ENCODE measurements at places on chromosomes 5 and 9.

DNA sequence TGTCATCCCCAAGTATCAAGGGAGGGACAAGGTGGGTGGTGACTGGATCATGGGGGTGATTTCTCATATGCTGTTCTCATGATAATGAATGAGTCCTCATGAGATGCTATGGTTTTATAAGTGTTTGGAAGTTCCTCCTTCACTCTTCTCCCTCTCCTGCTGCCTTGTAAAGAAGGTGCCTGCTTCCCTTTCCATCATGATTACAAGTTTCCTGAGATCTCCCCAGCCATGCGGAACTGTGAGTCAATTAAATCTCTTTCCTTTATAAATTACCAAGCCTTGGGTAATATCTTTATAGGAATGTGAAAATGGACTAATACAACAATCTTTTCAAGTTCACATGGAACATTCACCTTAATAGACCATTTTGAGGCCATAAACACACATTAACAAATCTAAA is 21.5 kb upstream of the DOCK2 start:
- DNase-seq, result no peak

DNA sequence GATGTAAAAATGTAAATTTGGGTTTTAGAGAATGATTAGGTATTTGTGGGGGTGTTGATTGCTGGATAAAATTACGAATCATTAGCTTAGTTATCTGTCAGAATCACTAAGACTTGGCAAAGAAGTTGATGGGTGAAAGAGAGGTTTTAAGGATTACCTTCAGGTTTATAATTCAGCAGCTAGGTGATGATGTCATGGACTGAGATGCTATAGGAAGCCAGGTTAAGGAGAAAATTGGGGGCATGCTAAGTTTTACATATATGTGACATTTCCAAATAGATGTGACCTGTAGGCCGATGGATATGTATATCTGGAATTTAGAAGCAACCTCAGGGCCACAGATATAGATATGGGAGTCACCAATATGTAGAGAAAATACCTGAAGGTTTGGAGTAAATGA is 228.0 kb downstream of the FER start:
- no peak for DNase-seq

DNA sequence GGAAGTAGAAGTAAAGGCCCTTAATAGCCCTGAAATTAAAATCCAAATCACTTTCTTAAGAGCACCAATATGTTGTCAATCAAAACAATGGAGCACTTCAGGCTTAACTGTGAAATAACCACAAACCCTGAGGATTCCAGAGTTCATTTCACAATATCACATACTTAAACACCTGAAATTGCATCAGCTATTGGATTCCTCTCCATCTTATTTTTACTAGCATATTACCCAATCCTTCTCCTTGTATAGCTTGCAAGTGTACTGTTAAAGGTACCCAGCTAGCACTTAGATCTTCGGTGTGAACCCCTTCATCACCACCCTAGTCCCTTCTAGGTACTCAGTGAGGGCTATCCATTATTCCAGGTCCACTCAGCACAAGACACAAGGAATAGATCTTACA is 287.3 kb downstream of the EFNA5 start:
- no peak for DNase-seq

- no peak for DNase-seq
Measured at GRCh38 chr5:151156507-151157420, 815 bp downstream of the ANXA6 start.

DNA sequence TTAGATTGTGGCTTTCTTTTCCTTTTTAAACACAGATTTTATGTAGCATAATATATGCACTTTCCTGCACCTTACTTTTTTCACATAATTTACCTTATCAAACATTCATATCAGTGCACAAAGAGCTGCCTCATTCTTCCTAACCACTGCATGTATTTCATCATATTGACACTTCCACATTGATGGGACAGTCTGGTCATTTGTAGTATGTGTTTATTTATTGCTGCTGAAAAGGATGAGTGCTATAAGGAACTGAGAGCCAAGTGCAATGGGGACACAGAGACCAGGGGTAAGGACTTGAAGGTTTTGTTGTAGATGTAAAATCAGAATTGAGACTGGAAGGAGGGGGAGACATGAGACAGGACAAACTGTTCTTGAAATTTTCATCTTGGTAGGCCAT is 193.8 kb downstream of the SMARCA2 start:
- DNase-seq, result no peak

GRCh38 chr9:114546851-114547250 is 40.7 kb upstream of the ATP6V1G1 start:
- no peak for DNase-seq

GRCh38 chr5:154816891-154817492 is 33.4 kb downstream of the FAXDC2 start:
- DNase-seq, result no peak

DNA sequence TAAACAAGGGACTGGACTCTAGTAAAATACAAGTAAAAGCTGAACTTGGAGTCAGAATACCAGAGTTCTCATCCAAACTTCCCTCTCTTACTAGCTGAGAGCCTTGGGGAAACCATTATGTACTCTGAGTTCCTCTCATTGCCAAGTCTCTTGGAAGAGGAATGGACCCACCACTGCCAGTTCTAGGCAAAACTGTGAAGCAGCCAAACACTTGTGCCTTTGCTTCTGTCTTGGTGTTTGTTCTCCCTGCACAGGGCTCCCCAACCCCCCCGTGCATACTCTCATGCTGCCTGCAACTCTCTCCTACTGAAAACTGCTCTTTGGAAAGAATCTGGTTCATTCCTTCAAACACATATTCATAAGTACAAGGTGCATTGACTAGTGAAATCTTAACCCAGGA is 102.6 kb downstream of the PDZD2 start:
- DNase-seq, result no peak

GRCh38 chr9:121455527-121456239 is 44.0 kb downstream of the GGTA1 start:
- DNase-seq, result peak; percentile 1

DNA sequence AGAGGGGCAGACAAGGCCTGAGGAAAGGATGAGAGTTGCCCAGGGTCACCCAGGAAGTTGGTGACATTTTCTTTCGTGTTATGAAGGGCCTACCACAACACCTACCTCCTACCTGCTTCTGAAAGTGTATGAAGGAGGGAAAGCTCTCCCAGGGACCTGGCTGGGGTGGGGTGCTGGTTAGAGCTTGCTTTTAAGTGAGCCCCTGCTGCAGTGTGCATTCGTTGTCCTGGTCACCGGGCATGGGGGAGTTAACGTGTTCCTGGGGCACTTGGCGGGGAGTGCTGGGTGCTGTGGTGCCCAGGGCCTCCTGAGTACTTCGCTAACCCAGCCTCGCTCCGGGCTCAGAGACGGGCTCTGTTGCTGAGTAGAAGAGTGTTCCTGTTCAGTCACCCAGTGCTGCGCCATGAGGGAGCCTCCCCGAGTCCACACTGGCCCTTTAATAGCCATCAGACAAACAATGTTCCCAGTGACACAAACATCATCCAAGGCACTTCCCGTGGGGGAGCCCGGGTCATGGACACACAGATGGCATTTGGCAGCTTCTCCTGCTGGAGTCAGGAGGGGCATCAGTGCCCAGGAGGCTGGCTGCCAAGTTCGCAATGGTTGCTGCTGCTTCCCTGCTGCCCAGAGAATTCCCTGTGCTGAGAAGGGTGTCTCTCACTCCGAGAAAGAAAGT is 85.7 kb downstream of the AMBP start:
- no peak for DNase-seq

GRCh38 chr9:78295177-78295575 is 1.7 kb upstream of the PSAT1 start:
- no peak for DNase-seq

GRCh38 chr9:128151309-128152132 is 2.3 kb downstream of the LCN2 start:
- DNase-seq, result no peak

DNA sequence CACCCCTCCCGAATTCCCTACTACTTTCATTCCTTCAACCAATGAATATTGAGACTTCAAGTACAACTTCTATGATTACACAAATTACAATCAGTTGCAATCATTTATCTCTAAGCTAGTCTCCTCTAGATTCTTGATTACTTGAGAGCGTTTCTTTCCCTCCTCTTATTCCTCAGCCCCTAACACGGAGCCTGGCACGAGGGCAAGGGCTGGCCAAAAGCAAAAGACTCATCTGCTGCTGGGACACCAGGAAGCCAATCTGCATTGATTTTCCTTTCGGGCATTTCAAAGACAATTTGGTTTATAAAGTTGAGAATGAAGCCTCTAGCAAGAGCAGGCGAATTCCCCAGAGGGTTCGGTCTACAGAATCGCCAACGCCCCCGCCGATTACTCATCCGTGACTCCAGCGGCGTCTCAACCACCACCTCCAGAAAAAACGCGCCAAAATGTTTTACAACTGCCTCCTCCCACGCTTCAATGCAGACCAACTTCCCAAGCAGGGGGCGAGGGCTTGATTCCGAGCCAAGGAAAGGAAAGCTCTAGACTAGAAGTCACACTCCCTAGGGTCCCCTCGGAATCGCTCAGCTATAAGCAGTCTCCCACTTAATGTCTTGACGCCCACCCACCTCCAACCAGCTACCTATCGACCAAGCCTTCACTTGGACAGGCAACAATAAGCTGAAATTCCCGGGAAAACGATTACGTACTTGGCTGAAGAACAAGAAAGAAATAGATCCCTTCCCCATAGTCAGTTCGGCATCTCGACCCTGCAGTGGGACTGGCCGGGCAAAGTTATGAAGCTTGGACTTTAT is 1.5 kb downstream of the PCSK1 start:
- DNase-seq, result no peak

GRCh38 chr9:119420231-119420630 is 51.0 kb upstream of the BRINP1 start:
- no peak for DNase-seq

DNA sequence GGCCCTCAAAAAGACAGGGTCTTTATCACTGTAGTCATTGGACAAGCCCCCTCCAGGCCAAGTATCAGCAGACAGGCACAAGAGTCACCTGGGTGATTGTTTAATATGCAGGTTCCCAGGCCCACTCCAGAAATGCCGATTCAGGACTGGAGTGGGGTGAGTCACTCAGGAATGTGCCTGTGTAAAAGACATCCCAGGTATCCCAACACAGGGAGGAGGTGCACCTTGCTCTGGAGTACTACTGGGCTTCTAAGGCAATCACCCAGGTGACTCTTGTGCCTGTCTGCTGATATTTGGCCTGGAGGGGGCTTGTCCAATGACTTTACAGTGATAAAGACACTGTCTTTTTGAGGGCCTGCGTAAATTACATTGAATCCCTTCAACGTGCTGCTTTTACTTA is 40.6 kb downstream of the ACTL7B start:
- DNase-seq, result no peak

GRCh38 chr5:39169081-39169480 is 50.3 kb downstream of the FYB1 start:
- no peak for DNase-seq

- no peak for DNase-seq
Measured at GRCh38 chr5:159619826-159620225, 289.5 kb upstream of the IL12B start.

- no peak for DNase-seq
Measured at GRCh38 chr5:132222649-132223038, 5.0 kb downstream of the P4HA2 start.

DNA sequence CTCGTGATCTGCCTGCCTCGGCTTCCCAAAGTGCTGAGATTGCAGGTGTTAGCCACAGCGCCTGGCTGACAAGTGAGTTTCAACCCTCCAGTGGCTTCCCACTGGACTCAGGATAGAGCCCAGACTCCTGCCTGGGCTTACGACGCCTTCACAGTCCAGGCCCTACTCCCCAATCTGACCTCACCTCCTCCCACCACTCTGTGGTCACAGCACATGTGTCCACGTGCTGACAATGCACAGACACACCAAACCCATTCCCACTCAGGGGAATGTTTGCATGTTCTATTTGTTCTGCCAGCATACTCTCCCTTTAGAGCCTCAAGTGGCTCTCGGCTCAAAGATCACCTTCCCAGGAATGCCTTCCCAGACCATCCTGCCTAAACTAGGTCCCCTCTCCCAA is 31.1 kb upstream of the TRIM14 start:
- no peak for DNase-seq

DNA sequence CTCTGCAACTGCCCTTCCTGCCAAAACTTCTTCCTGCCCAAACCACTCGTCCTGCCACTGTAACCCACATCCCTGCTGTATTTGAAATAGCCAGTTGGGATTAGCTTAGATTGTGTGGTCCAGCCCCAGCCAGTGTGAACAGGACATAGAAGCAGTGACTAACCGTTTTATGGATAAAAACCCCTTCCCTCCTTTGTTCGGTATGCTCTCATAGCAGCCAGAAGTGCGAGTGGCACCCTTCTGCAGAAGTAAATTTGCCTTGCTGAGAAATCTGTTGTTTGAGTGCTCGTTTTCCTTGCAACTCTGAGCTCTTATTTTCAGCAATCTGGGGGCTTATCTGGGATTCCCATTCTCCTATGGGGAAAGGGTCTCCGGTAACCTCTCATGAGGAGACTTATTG is 470.0 kb downstream of the PRDM9 start:
- DNase-seq, result no peak

GRCh38 chr5:166582416-166582815 is 1709.0 kb upstream of the WWC1 start:
- no peak for DNase-seq

DNA sequence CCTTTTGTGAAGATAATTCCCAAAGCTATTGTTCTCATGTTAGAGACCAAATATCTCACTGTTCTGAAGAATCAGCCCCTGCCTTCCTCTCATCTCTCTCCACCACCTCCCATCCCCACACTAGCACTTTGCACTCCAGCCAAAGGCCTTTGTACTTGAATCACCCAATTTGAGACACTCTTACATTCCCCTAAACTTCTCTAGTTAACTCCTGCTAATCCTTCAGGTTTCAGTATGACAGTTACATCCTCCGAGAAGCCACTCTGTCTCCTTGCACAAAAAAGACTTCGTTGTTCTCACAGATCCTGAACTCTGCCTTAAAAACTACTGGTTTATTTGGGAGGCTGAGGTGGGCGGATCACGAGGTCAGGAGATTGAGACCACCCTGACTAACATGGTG is 227.5 kb downstream of the PIK3R1 start:
- no peak for DNase-seq

- no peak for DNase-seq
Measured at GRCh38 chr5:100900142-100900795, 2.8 kb downstream of the ST8SIA4 start.
